ENCODE measurements at places on chromosomes 12 and 14. TPM values are rescaled to one million over a fixed set of nuclear protein-coding genes. Genes with fewer than 3 reads are reported as not detected.

Gene PLEKHD1
- total RNA-seq, result 0.07 TPM

DNA sequence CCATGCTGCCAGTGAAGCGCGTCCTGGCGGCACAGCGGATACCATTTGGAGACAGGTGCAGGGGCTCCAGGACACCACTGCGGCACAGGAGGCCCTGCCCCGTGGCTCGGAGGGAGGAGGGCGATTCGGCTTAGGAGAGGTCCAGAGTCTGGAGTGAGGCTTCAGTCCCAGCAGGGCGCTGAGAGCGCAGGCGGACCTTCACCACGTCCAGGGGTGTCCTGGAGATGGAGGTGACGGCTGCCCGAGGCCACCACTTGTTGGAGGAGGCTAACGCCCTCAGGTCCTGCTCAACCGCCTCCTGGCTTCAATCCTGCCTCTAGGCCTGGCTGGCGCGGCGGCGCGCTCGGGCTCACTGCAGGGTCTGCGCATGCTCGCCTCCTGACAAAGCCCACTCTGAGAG lies 45.7 kb downstream of the EIF2S3B start:
- no peaks in the 10 kb centered on the region for H3K36me3 ChIP-seq
- no peak overlapping the region for H3K4me3 ChIP-seq
- H3K27me3 ChIP-seq, result no peaks in the 10 kb centered on the region
- DNase-seq, result peak; percentile 75
- H3K4me1 ChIP-seq, result no peaks in the 10 kb centered on the region

GRCh38 chr14:68762953-68763764 lies 29.7 kb downstream of the ZFP36L1 start:
- H3K4me3 ChIP-seq, result no peak overlapping the region
- H3K27ac ChIP-seq, result peak overlapping the region; percentile 64
- DNase-seq, result peak; percentile 83
- peaks cover 51% of the 10 kb centered on the region for H3K4me1 ChIP-seq

GRCh38 chr14:68137704-68138619 lies 318.4 kb downstream of the RAD51B start:
- no peaks in the 10 kb centered on the region for H3K27me3 ChIP-seq
- H3K36me3 ChIP-seq, result no peaks in the 10 kb centered on the region
- no peak for DNase-seq
- peaks cover 2% of the 10 kb centered on the region for H3K4me1 ChIP-seq
- H3K4me3 ChIP-seq, result no peak overlapping the region

DNA sequence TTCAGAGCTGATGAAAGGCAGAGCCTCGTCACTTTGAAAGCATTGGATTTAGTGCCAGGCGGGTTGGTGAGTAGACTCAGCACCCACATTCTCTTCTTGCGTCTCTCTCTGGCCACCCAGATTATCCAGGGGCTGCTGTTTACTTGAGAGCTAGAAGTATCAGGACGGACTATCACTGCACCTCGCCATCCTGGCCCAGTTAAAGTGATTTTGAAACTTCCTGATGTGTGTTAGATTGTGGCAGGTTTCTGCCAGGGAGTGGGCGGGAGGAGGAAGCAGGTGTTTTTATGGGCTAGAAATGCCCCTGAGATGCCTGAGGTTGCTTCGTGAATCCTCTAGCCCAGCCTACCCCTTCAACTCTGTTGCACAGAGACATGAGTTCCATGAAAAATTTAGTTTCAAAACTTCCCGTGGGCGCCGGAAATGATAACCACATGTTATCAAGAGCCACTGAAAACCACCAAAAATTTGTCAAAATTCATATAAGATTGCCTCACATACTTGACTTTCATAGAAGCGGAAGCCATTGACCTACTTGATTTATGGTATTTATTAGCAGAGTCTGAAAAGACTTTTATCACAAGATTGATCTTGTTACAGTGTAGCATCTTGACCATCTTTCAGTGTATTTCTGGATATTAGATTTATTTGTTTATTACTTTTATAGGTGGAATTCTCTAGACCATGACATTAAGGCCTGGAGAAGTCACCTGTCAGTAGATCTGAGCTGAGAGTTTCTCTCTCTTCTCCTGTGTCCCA lies 466.0 kb downstream of the RAD51B start:
- H3K36me3 ChIP-seq, result no peaks in the 10 kb centered on the region
- H3K4me3 ChIP-seq, result no peak overlapping the region

DNA sequence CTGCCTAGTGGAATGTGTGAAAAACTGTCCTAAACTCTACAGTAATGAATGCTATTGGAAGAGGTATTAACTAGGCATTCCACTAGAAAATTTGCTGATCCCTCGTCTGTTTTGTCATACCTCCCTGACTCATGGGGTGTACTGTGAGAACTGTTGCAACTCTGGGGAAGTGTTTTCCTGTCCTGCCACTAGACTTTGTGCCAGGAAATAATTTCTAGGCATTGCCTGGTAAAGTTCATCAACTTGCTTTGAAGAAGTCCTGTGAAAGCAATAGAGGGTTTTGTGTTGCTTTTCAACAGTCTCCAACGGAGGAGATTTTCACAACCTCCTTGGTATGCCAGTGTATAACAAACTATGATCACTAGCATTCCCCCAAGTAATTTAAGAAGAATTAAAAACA lies 139.9 kb downstream of the AKAP6 start:
- H3K27me3 ChIP-seq, result no peaks in the 10 kb centered on the region
- no peaks in the 10 kb centered on the region for H3K36me3 ChIP-seq

GRCh38 chr14:53872681-53873089 lies 83.9 kb downstream of the BMP4 start:
- no peaks in the 10 kb centered on the region for H3K36me3 ChIP-seq
- no peak overlapping the region for H3K27ac ChIP-seq
- no peaks in the 10 kb centered on the region for H3K27me3 ChIP-seq
- H3K4me3 ChIP-seq, result no peak overlapping the region
- H3K4me1 ChIP-seq, result no peaks in the 10 kb centered on the region

DNA sequence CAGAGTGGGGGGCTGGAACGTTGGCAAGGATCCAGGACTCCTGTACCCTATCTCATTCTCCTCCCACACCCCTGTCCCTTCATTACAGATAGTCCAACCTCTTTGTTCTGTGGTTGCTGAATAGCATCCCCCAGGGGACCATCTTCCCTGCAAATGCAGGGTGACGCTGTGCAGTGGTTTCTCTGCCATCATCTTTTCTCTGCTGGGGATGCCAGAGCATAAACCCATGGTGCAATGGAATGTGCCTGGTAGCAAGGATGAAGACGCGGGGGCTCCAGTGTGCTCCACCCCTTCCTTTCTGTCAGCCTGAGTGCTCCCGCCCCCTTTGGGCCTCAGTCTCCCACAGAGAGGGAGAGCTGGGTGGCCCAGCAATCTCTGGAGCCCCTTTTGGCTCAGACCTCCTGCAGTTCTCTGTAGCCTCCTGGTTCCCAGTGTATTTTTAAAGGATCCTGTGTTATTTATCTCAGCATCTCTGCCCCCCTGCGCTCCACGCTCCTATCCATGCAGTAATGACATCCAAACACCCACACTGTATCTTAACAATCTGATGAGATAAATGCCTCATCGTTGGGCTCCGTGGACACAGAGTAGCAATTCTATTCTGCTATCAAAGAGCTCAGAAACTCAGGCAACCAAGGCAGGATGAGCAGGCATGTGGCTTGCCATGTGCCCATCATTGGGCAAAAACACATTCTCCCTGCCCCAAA lies 212.8 kb downstream of the CACNA1C start:
- H3K27me3 ChIP-seq, result no peaks in the 10 kb centered on the region
- H3K27ac ChIP-seq, result peak overlapping the region; percentile 40
- H3K4me3 ChIP-seq, result no peak overlapping the region
- DNase-seq, result peak; percentile 17

Gene CCDC177
- total RNA-seq, result not detected

Gene ADAM21
- total RNA-seq, result not detected

DNA sequence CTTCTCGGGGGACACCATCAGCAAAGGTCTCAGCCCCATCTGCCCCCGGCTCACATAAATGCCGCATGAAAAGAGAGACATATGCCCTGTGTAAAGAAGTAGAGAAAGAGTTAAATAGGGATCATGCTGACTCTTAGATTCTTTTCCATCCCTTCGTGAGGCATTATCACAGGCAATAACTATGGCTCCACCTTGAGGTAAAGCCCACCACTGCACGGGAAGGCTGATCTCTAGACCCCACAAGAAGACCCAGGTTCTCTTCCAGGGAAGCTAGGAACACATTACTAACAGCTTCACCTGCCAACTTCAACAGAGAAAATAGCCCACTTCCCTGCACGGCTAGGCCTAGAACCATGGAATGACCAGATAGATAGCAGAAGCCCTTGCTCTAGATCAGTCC lies 14.1 kb upstream of the NOP2 start:
- no peak for DNase-seq
- H3K4me1 ChIP-seq, result no peaks in the 10 kb centered on the region
- H3K36me3 ChIP-seq, result peaks cover 100% of the 10 kb centered on the region
- no peak overlapping the region for H3K4me3 ChIP-seq

GRCh38 chr14:43522191-43522590 lies 984.9 kb downstream of the FSCB start:
- H3K27me3 ChIP-seq, result no peaks in the 10 kb centered on the region
- H3K36me3 ChIP-seq, result no peaks in the 10 kb centered on the region
- H3K4me3 ChIP-seq, result no peak overlapping the region
- no peak for DNase-seq

DNA sequence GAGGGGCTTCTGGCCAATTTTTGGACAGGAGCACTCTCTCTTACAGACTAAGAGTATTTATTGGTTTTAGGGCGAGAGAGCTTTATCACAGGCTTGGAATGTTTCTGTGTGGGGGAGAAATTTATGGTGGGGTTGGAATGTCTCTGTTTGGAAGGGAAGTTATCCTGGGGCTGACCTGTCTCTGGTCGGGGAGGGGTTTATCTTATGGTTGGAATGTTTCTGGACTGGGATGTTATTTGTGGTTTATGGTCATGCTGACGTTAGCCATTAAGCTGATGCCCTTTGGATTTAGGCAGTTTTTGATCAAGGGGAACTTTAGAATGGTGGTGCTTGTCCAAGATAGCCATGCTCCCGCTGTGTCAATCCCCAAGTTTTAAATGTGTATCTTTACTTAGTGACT lies 614.8 kb downstream of the DIO2 start:
- DNase-seq, result no peak
- H3K27me3 ChIP-seq, result no peaks in the 10 kb centered on the region

DNA sequence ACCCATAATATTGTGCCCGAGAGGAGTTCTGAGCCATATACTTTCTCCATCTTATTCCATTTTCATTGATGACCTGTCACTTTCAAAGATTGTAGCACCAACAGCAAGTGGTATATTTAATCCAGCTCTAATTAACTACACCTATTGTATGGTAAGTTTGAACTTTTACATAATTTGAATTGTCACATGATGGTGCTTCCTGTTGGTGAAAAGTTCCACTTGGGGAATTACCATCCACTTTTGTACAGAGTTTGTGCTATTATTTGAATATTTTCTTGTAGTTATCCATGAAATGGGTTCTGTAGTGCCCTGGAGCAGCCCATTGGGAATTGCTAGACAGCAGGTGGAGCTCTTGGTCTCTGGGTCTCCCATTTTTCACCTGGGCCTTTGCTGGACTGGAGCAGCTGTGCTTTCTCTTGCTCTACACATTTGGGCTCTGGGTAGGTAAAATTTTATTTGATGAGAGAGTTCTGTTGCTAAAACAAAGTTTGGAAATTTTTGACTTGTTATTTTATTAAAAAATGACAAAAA lies 3.0 kb downstream of the SMCO3 start:
- no peak overlapping the region for H3K27ac ChIP-seq
- no peak overlapping the region for H3K4me3 ChIP-seq
- no peaks in the 10 kb centered on the region for H3K36me3 ChIP-seq
- no peak for DNase-seq
- H3K4me1 ChIP-seq, result peaks cover under 1% of the 10 kb centered on the region

GRCh38 chr12:55024575-55024974 lies 4.8 kb downstream of the NEUROD4 start:
- DNase-seq, result no peak
- no peak overlapping the region for H3K27ac ChIP-seq
- H3K27me3 ChIP-seq, result peaks cover 6% of the 10 kb centered on the region
- no peaks in the 10 kb centered on the region for H3K4me1 ChIP-seq
- H3K4me3 ChIP-seq, result no peak overlapping the region
- H3K36me3 ChIP-seq, result no peaks in the 10 kb centered on the region

DNA sequence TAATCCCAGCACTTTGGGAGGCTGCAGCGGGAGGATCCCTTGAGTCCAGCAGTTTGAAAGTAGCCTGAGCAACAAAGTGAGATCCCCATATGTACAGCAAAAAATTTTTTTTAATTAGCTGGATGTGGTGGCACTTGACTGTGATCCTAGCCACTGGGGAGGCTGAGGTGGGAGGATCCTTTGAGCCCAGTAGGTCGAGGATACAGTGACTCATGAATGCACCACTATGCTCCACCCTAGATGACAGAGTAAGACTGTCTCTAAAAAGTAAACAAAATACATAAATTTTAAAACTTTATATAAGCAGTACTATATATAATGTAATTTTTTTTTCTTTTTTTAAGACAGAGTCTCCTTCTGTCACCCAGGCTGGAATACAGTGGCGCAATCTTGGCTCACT lies 115.4 kb downstream of the ESR2 start:
- H3K4me3 ChIP-seq, result no peak overlapping the region
- peaks cover 18% of the 10 kb centered on the region for H3K36me3 ChIP-seq
- no peaks in the 10 kb centered on the region for H3K27me3 ChIP-seq
- no peak overlapping the region for H3K27ac ChIP-seq

DNA sequence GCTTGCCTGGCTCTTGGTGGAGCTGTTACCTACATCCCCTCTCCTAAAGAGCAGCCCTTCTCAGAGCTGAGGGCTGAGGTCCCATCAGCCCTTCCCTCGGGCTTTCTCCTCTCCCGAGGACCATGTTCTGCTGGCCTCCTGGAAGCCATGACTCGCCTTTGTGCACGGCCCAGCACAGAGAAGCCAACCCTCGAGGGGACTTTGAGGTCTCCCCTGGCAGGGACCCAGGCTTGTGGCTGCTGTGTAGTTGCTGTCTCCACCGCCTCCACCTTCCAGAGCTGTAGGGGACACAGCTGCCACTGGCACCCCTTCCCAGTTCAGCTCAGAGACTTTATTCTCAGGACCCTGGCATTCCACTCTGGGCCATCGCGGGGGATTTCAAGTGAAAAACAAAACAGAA lies 22.9 kb upstream of the CCND2 start:
- H3K36me3 ChIP-seq, result no peaks in the 10 kb centered on the region
- no peaks in the 10 kb centered on the region for H3K4me1 ChIP-seq
- DNase-seq, result no peak
- H3K27ac ChIP-seq, result no peak overlapping the region
- H3K27me3 ChIP-seq, result peaks cover 8% of the 10 kb centered on the region
- H3K4me3 ChIP-seq, result no peak overlapping the region

Gene TAS2R14
- 10.3 TPM for total RNA-seq

GRCh38 chr14:76953311-76953945 lies 75.1 kb downstream of the IRF2BPL start:
- no peaks in the 10 kb centered on the region for H3K36me3 ChIP-seq
- DNase-seq, result peak; percentile 90
- no peaks in the 10 kb centered on the region for H3K27me3 ChIP-seq
- H3K27ac ChIP-seq, result peak overlapping the region; percentile 95
- no peak overlapping the region for H3K4me3 ChIP-seq

Gene RNU4-1
- total RNA-seq, result under 0.01 TPM

Gene ANAPC5
- total RNA-seq, result 119 TPM

DNA sequence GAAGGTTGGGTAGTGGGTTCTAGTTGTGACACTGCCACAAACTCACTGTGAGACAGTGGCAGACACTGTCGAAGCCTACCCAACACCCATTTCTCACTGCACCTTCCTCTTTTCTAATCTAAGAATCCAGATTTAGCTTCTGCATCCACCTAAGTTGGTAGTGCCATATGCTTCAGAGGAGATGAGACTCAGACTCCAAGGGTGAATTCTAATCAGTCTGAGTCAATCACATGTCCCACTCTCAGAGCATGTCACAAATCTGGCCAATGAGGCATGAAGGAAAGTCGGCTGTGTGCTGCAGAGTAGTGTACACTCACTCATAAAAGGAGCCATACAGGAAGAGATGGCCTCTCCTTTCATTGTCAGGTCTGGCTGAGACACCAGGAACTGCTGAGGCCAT lies 102.1 kb upstream of the RAP1B start:
- no peaks in the 10 kb centered on the region for H3K4me1 ChIP-seq
- no peaks in the 10 kb centered on the region for H3K36me3 ChIP-seq
- DNase-seq, result no peak
- H3K27me3 ChIP-seq, result no peaks in the 10 kb centered on the region

Data from spleen (tissue), 13 donors.